ENCODE measurements at places on chromosomes 6 and 20.
A peak's percentile ranks its signal among the peaks of the same experiment; 100 is the strongest.

- no peak for DNase-seq
Observed at GRCh38 chr6:134519465-134519864, 201.6 kb upstream of the SGK1 start.

DNA sequence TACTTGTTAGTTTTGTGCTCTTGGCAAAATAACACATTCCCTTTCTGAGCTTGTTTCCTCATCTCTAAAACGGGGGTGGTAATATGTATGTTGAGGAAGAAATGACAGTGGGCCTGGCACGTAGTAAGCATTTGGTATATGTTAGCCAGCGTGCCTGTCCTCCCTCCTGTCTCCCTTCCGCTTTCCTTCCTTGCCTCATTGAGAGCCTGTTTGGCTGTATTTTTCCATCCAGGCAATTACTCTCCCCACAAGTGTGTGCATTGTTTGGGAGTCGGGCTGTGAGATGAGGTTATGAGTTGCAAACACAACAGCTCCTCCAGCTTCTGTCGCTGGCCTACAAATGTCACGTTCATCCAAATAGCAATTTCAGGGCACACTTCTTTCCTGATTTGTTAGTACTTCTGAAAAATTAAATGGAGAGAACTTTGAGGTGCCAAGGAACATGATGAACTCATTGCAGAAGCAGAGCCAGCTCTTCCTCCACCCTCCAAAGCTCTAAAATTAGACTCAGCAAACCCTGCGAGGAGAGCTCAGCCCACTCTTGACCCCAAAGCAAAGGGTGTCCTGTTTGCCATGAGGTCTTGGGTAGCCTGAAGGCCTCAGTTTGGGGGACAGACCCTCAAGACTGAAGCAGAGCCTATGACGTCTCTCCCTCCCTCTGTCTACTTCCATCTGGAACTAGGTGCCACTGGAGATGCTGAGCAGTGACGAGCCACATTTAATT lies 50.7 kb upstream of the TOX2 start:
- DNase-seq = no peak

- DNase-seq = peak; percentile 11
Observed at GRCh38 chr6:39362487-39362865, 40.0 kb upstream of the KCNK16 start.

GRCh38 chr6:37339741-37340638 lies 13.8 kb upstream of the RNF8 start:
- no peak for DNase-seq

DNA sequence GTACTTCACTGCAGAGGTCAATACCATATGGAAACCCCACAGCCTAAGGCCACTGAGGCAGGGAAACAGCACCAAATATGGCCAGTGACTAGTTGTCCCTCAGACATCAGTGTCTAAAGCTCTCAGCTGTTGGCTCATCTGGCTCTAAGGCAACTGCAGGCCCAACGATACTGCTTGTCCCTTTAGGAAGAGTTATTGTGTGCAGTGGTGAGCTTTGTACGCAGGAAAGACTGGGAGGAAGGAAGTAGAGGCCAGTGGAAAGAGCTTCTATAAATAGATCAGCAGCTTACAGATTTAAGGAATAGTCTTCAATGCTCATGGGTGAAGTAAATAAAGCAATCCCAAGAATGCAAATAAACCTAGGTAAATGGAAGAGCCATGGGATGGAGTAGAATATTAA lies 29.3 kb downstream of the DNAAF9 start:
- DNase-seq = no peak

- no peak for DNase-seq
Observed at GRCh38 chr20:33000802-33001466, 3.3 kb downstream of the SUN5 start.

GRCh38 chr6:76026101-76026500 lies 46.4 kb downstream of the IMPG1 start:
- no peak for DNase-seq

GRCh38 chr6:48933136-48933535 lies 529.9 kb downstream of the MMUT start:
- no peak for DNase-seq
